GM18507 (cell line): ENCODE measurements at places on chromosomes 13 and 19.

DNA sequence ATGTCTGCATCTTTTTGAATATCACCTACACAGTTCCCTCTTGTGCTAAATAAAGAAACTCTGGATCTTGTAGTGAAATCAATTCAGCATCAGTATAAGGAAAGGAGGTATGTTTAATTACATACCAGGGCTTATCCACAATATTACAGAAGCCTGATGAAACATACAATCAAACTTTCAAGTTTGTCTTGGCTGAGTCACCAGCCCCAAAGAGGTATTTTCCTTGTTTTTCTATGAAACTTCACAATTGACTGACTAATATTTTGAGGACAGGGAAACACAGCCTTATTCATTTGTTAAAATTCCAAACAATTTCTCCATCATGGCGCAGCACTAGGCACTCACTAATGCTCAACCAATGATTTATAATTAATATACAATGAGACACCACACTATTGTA is 952.4 kb downstream of the PCDH17 start:
- DNase-seq = no peak

GRCh38 chr13:26253262-26253786 is 605 bp upstream of the CDK8 start:
- DNase-seq = no peak

- no peak for DNase-seq
Observed at GRCh38 chr13:67175836-67176459, 54.2 kb downstream of the PCDH9 start.

- no peak for DNase-seq
Observed at GRCh38 chr19:7787141-7787540, 24.1 kb downstream of the CLEC4M start.

GRCh38 chr19:40612831-40613689 is 11.9 kb downstream of the LTBP4 start:
- DNase-seq = no peak

DNA sequence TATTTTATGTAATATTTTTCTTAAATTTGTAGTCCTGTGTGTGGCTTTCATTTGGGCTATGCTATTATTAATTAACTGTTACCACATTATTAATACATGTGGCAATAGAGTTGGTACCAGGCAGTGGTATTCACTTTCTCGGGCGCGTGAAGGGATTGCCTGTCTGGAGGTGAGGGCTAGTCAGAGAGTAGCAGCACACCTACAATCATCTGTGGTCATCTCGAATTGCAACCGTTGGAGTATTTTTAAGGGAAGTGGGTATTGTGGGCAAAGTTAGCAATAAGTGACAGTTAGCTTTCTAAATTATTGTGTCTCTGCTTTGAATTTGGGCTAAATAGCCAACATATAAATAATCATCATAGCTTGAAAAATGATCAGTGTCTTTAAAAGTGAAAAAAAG is 20.0 kb upstream of the GPR18 start:
- no peak for DNase-seq

GRCh38 chr19:12828494-12828893 is 5.9 kb downstream of the RTBDN start:
- no peak for DNase-seq
